ENCODE measurements at places on chromosomes 5 and 9. TPM values are rescaled to one million over a fixed set of nuclear protein-coding genes. Genes with fewer than 3 reads are reported as not detected.
A peak's percentile ranks its signal among the peaks of the same experiment; 100 is the strongest.

- peaks cover 86% of the 10 kb centered on the region for H3K36me3 ChIP-seq
Measured at GRCh38 chr9:69222970-69223369, 48.9 kb downstream of the TJP2 start.

- H3K27me3 ChIP-seq, result no peaks in the 10 kb centered on the region
- H3K27ac ChIP-seq, result no peak overlapping the region
- no peaks in the 10 kb centered on the region for H3K4me1 ChIP-seq
- no peaks in the 10 kb centered on the region for H3K36me3 ChIP-seq
Measured at GRCh38 chr9:16542290-16542689, 328.2 kb downstream of the BNC2 start.

GRCh38 chr9:25427290-25427689 is 251.0 kb downstream of the TUSC1 start:
- no peak for DNase-seq
- H3K4me3 ChIP-seq, result no peak overlapping the region
- H3K36me3 ChIP-seq, result no peaks in the 10 kb centered on the region
- H3K4me1 ChIP-seq, result no peaks in the 10 kb centered on the region
- H3K27ac ChIP-seq, result no peak overlapping the region

- no peaks in the 10 kb centered on the region for H3K36me3 ChIP-seq
- no peak overlapping the region for H3K27ac ChIP-seq
- H3K27me3 ChIP-seq, result no peaks in the 10 kb centered on the region
- no peaks in the 10 kb centered on the region for H3K4me1 ChIP-seq
Measured at GRCh38 chr9:123530244-123530643, 174.2 kb downstream of the CRB2 start.

The F2RL2 gene
- 1.2 TPM for total RNA-seq

The SPINK6 gene
- total RNA-seq, result not detected

DNA sequence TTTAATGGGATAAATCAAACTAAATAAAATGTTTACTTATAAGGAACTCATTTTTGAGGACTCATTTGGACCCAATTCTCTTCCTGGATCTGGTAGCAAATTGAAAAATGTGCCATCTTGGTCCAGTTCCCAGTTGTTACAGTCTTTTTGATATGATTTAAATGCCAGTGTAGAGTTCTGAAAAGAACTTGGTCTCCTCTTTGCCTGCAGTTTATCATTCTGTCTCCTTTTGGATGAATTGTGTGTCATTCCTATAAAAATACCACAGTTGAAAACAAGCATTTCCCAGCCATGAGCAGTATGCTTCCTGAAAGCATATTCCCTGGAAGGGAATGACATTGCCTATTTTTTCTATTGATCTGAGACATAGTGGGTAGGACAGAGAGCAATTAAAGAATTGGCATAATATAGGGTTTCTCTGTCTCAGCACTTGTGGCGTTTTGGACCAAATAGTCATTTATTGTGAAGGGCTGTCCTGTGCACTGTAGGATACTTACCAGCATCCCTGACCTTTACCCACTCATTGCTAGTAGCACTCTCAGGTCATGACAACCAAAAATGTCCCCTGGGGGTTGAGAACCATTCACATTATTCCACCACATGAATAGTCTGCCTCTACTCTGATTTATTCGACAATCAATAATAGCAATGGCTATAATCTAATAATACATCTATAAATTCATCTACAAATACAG is 181.8 kb downstream of the NXNL2 start:
- H3K4me1 ChIP-seq, result no peaks in the 10 kb centered on the region
- H3K27me3 ChIP-seq, result no peaks in the 10 kb centered on the region
- no peak overlapping the region for H3K27ac ChIP-seq
- no peak overlapping the region for H3K4me3 ChIP-seq

DNA sequence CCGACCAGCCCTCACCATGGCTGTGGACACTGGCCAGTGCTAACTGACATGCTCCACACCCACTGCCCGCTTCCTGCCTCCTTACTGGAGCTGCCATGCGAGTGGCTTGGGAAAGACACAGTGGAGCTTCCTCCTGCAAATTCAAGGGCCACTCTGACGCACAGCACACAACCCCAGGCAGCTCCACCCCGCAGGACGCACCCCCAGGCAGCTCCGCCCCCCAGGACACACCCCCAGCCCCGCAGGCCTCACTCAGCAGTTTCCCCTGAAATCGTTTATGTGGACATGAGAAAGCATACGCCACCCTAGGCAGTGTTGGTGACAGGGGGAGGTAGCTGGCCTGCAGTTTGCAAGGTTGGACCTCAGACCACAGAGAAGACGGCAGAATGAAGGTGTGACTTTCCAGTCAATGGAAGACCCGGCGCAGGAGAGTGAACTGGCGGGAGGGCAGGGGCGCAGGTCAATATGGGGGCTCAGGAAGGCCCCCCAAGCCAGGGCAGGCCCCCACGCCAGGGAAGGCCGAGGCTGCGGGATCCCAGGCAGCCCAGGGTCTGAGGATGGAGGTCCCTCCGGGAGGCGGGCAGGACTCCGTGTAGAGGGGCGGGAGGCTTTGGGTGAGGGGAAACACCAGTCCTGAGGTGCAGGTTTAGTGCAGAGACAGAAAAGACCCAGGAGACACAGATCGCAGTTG is 21.6 kb downstream of the LPCAT1 start:
- H3K27me3 ChIP-seq, result no peaks in the 10 kb centered on the region
- peaks cover 28% of the 10 kb centered on the region for H3K36me3 ChIP-seq
- H3K27ac ChIP-seq, result peak overlapping the region; percentile 3
- H3K4me1 ChIP-seq, result peaks cover 64% of the 10 kb centered on the region
- no peak overlapping the region for H3K4me3 ChIP-seq

- peaks cover 40% of the 10 kb centered on the region for H3K36me3 ChIP-seq
- no peaks in the 10 kb centered on the region for H3K27me3 ChIP-seq
- peak; percentile 59 for DNase-seq
- H3K4me1 ChIP-seq, result no peaks in the 10 kb centered on the region
Measured at GRCh38 chr9:93673021-93673838, 96.8 kb downstream of the PHF2 start.

The C1QTNF2 gene
- 2.2 TPM for total RNA-seq

DNA sequence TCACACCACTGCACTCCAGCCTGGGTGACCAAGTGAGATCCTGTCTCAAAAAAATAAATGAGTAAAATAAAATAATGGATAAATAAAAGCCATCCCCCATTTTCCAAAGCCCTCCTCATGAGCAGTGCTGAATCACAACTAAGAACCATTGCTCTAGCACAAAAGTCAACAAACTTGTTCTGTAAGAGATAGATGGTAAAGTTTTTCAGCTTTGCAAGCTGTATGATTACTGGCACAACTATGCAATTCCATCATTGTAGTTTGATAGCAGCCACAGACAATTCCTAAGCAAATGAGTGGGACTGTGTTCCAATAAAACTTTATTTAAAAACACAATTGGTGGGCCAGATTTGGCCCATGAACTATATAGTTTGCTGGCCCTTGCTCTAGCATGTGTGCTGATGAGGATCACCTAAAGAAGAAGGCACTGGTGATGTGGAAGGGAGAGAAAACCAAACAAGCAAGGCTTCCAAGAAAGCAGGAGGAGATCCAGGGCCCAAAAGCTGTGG is 64.6 kb downstream of the NEURL1B start:
- H3K36me3 ChIP-seq, result no peaks in the 10 kb centered on the region
- H3K4me1 ChIP-seq, result peaks cover 4% of the 10 kb centered on the region
- no peaks in the 10 kb centered on the region for H3K27me3 ChIP-seq
- H3K27ac ChIP-seq, result no peak overlapping the region

The CDK7 gene
- 21.9 TPM for total RNA-seq

- no peaks in the 10 kb centered on the region for H3K4me1 ChIP-seq
- DNase-seq, result no peak
- no peaks in the 10 kb centered on the region for H3K36me3 ChIP-seq
- H3K27me3 ChIP-seq, result no peaks in the 10 kb centered on the region
Measured at GRCh38 chr9:80881320-80881719, 808.0 kb downstream of the TLE1 start.

The RMRP gene
- 30,828 TPM for total RNA-seq

DNA sequence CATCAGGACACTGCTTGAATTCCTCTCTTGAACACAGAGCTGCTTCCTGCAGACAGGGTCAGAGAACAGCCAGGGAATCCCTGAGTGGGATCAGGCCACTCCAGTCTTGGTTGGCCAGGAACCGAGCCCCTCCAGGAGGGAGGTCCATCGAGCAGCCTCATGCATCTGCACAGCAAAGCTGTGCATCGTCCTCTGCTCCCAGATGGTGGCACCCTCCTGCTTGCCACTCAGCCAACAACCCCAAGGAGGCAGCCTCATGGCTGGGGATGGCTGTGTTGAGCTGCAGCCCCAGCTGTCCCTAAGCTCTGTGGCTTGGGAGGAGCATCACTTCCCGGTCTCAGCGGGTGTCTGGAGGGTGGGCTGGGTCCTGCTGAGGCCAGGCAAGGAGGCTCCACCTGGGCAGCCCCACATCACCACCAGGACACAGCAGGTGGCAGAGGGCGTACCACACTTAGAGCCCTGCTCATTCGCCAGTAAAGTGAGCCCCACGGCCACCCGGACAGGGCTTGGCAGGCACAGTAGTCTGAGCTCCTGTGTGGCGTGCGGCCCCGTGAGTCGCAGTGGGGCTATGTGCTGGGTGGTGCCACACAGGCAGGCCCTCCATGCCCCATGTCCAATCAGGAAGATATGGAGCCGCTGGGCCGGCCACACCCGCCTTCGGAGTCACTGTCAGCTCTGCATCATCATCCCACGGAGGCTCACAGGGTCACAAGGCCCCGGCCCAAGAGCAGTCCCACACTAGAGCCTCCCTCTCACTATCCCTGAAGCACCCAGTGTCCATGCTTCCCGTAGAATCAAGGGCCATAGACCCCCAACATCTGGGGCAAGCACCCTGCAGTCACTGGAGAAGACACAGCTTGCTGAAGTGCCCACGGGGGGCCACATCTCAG is 11.9 kb downstream of the LPCAT1 start:
- peaks cover 42% of the 10 kb centered on the region for H3K4me1 ChIP-seq
- H3K27me3 ChIP-seq, result no peaks in the 10 kb centered on the region
- H3K27ac ChIP-seq, result peak overlapping the region; percentile 24
- H3K36me3 ChIP-seq, result peaks cover 28% of the 10 kb centered on the region
- no peak overlapping the region for H3K4me3 ChIP-seq

DNA sequence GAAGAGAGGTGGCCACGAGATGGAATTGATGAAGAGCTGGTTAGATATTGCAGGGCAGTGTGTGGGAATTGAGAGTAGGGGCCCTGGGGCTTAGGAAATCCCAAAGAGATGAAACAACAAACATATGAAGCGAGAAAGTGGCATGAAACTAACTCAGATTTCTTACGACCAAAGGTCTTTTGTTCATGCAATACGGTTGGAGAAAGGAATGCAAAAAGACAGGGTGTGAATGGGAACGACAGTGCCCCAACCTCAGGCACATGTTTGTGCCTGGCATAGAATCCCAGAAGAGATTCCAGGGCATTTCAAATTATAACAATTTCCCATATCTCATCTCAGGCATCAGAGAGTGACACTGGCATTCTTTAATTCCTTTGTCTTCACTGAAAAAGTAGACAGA is 199.2 kb downstream of the ACTL7B start:
- H3K27ac ChIP-seq, result no peak overlapping the region
- no peaks in the 10 kb centered on the region for H3K4me1 ChIP-seq
- no peaks in the 10 kb centered on the region for H3K27me3 ChIP-seq
- H3K4me3 ChIP-seq, result no peak overlapping the region

- H3K36me3 ChIP-seq, result no peaks in the 10 kb centered on the region
- no peak for DNase-seq
- no peak overlapping the region for H3K4me3 ChIP-seq
- no peaks in the 10 kb centered on the region for H3K4me1 ChIP-seq
- H3K27me3 ChIP-seq, result no peaks in the 10 kb centered on the region
Measured at GRCh38 chr5:121630402-121630801, 221.3 kb upstream of the FTMT start.

The PCDHB4 gene
- total RNA-seq, result 3.0 TPM

- no peak overlapping the region for H3K27ac ChIP-seq
- H3K4me1 ChIP-seq, result no peaks in the 10 kb centered on the region
- H3K4me3 ChIP-seq, result no peak overlapping the region
- no peaks in the 10 kb centered on the region for H3K36me3 ChIP-seq
- no peaks in the 10 kb centered on the region for H3K27me3 ChIP-seq
Measured at GRCh38 chr5:127746756-127747155, 43.6 kb downstream of the CCDC192 start.

The SMIM33 gene
- total RNA-seq, result not detected

GRCh38 chr5:32928761-32929160 is 217.6 kb downstream of the NPR3 start:
- no peaks in the 10 kb centered on the region for H3K27me3 ChIP-seq
- H3K36me3 ChIP-seq, result no peaks in the 10 kb centered on the region
- no peak overlapping the region for H3K4me3 ChIP-seq
- no peaks in the 10 kb centered on the region for H3K4me1 ChIP-seq

The GABBR2 gene
- 0.84 TPM for total RNA-seq

DNA sequence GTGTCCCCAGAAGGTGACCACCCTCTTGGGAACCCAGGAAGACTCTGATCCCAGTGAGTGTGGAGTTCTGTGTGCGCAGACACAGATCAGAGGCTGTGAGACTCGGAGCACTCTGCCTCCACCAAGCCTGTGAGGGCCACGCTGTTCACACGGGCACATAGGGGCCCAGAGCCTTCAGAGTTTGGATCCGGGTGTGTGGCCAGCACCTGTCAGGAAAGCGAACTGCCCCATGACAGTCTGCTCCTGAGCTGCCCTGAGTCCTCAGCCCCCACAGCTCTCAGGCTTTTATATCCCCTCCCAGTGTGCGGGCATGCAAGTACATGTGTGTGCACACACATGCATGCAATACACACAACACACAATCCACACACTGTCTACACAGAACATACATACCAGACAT is 161.8 kb upstream of the IRX2 start:
- no peaks in the 10 kb centered on the region for H3K27me3 ChIP-seq
- DNase-seq, result no peak
- no peaks in the 10 kb centered on the region for H3K4me1 ChIP-seq

The MLANA gene
- not detected for total RNA-seq

- H3K27ac ChIP-seq, result no peak overlapping the region
- peaks cover 15% of the 10 kb centered on the region for H3K4me1 ChIP-seq
- H3K4me3 ChIP-seq, result no peak overlapping the region
Measured at GRCh38 chr9:95132366-95133324, 184.9 kb downstream of the FANCC start.

The PCDHA13 gene
- 2.3 TPM for total RNA-seq

GRCh38 chr5:77972469-77973252 is 196.5 kb upstream of the TBCA start:
- no peaks in the 10 kb centered on the region for H3K36me3 ChIP-seq
- H3K4me1 ChIP-seq, result peaks cover 11% of the 10 kb centered on the region
- H3K4me3 ChIP-seq, result peak overlapping the region; percentile 26
- peaks cover 49% of the 10 kb centered on the region for H3K27me3 ChIP-seq
- no peak overlapping the region for H3K27ac ChIP-seq

- no peaks in the 10 kb centered on the region for H3K27me3 ChIP-seq
- H3K4me3 ChIP-seq, result no peak overlapping the region
- DNase-seq, result no peak
Measured at GRCh38 chr5:55636683-55637082, 75.4 kb downstream of the SLC38A9 start.

DNA sequence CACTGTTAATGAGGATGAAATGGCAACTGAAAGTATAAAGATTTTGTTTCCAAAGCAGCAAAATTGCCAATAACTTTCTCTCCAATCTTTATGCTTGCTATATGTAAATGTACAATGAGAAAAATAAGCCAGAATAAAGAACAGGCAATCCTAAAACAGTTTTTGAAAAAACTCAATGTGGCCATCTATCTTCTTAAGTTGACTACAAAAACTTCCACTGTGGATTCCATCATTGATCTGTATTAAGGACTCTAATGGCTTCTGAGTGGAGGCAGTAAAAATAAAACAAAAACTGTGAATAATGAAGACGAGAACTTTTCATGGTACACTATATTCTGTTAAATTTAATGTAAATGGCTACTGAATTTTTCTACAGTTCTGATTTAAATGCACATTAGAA is 382.9 kb downstream of the TMEM232 start:
- no peak for DNase-seq
- H3K27ac ChIP-seq, result no peak overlapping the region
- no peaks in the 10 kb centered on the region for H3K27me3 ChIP-seq
- no peak overlapping the region for H3K4me3 ChIP-seq
